ENCODE measurements at places on chromosomes 13 and 19.

GRCh38 chr13:63864171-63864902 is 2448.7 kb upstream of the PCDH20 start:
- no peak for DNase-seq

- peak; percentile 90 for DNase-seq
These were observed 5.7 kb downstream of the SHISA7 start for GRCh38 chr19:55437410-55437809.

- no peak for DNase-seq
These were observed 45.9 kb downstream of the PCDH9 start for GRCh38 chr13:67184247-67184646.

GRCh38 chr13:76556627-76557026 is 329.6 kb downstream of the KCTD12 start:
- DNase-seq = no peak

- no peak for DNase-seq
These were observed 16.0 kb upstream of the OLFM2 start for GRCh38 chr19:9952276-9952675.

GRCh38 chr13:85976242-85976641 is 177.0 kb upstream of the SLITRK6 start:
- no peak for DNase-seq

DNA sequence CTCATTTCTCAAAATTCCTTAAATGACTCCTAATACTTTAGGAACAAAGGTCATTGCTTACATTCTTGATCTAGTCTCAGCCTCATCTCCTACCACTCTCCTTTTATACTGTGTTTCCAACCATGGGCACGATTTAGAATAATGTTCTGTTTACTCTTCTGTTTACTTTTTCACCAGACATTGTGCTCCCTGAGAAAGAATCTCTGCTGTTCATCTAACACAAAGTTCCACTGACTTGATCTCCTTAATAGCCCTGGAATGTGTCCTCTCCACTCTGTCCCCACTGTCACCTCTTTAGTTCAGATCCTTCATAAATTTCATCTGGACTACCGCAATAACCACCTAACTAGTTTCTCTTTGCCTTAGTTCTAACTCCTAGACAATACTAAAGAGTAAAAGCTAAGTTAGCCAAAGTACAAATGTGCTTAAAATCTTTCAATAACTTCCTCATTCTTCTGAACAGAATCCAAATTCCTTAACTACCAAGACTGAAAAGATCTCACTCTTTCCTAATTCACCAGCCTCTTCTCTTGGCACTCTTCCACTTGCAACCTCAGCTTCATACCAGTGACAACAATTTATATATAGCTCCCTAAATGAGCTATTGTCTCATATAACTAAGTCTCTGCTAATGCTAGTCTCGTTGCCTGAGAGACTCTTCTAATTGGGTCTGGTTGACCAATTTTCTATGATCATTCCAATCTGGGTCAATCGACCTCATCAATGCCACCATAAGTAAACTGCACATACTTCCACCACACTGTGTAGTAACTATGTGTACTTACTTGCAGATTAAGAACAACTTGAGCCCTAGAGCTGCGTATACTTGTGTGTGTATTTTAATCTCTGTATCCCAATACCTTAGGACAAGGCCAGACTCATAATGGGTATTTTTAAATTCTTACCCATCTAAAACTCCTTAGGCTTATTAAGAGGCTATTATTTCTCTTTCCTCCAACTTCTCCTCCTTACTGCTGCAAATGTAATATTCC is 179.9 kb downstream of the VWA8 start:
- no peak for DNase-seq

DNA sequence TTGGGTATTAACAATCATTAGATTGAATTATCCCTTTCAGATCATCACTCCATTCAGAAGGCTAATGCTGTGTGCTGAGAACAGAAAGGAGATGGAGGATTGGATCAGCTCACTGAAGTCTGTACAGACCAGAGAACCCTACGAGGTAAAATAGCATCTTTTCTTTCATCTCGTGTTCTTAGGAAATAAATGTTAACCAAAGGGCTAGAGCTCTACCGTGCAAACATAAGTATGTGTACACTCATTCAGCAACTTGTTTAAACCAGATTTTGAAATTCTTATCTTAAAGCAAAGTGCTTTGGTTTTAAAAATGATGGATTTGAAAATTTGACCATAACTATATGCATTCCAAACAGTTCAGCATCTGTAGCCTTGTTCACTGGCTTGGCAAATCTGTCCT is 106.8 kb downstream of the DGKH start:
- no peak for DNase-seq

DNA sequence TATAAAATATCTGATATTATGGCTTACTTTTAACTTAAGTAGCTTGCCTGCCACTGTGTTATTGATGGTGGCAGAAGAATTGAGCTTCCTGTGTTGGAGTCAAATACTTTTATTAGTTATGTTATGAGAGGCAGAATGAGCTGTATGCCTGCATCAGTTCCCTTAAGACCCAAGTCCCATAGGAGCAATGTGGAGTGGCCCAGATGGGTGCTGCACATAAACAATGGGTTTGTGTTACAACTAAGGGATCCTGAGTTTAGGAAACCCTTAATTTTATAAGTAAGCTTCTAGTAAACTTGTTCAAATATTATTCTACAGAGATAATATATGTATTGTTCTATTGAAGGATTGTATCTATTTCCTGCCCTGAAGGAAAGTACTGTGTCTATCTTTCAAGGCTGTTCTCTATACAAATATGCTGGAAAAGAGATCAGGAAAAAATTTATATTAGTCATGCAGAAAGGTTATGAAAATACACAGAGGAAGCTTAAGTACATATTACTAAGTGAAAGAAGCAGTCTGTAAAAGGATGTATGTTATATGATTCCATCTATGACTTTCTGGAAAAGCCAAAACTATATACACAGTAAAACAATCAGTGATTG is 2018.0 kb upstream of the PCDH20 start:
- DNase-seq = no peak

DNA sequence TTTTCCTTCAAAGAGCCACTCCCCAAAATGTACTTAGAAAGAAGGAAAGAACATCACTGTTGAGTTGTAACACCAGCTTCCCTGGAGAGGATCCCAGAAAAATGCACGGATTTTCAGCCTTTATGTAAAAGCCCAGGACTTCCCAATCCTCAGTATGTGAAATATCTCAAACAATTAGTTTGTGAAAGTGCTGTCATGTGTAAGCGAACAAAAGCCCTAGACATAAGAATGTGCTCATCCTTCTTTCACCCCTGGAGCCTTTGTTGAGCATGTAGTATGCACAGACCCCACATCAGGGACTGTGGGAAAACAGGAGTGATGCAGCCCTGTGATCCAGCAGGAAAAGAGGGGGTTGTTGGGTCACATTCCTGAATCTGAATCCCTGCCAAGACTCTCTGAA is 441.4 kb upstream of the ZNF507 start:
- DNase-seq = peak; percentile 52

DNA sequence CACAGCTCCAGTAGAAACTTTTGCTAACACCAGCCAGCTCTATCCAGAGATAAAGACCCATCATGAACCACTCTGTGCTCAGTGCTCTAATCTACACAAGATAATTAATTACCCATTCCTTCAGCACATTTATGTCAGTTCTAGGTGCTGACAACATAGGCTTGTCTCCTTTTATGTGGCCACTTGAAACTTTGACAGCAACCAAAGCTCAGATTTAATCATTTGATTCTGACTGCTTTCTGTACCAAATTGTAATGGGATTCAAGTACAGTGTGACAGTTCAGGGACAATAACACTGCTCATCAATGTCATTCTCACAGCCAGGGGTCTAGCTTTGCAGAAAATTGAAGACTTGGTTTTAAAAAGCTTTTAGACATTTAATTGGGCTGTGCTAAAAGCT is 266.6 kb downstream of the KCTD12 start:
- DNase-seq = no peak

DNA sequence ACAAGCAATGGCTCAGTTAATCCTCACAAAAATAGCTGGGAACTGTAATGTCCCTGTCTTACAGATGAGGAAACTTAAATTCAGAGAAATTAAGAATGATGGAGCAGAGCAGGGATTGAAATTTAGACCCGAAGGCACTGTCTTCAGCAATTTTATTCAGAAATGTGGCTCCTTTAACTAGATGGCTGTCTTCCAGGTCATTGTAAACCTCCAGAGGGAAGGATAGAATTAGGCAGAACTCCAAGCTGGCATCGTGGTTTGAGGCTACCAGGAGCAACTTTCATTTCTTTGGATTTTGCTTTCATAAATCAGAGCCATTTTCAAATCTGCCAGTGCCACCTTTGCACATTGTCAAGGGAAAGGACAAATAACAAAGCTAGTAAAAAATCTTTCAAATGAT is 339.0 kb downstream of the DCT start:
- no peak for DNase-seq

GRCh38 chr13:111217641-111218040 is 102.5 kb downstream of the ARHGEF7 start:
- no peak for DNase-seq

DNA sequence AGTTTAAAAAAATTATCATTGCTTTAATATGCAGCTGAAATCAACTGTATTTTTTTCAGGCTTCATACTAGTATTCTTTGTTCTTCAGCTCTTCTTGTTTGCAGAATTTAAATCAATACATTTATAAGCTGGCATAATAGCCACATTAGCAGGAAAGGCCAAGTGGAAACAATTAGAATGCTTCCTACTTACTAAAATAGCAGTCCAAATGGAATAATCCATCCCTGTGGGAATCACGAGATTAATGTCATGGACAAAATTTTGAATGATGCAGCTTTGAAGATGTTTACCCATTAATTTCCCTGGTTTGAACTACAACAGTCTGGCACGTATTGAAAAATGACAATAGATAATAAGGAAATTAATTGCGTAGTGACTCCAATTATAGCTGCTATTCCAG is 2650.8 kb downstream of the PCDH9 start:
- no peak for DNase-seq

DNA sequence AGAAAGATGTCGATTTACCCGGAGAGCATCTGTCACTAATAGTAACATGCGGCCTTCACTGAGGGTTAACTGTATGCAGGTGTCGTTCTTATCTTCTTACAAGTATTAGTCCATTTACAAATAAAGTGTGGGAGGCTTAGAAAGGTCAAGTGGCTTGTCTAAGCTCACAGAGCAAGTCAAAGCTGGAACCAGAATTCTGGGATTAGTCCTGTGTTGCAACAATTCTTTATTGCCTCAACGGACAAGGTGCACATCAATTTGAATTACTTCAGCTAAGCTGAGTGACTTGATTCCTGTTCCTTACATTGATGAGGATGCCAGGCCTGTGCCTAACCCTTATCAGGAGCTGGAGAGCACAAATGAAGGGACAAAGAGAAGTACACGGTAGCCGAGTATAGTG is 1193.6 kb downstream of the UQCRFS1 start:
- no peak for DNase-seq

- DNase-seq = no peak
These were observed 17.7 kb upstream of the PLAUR start for GRCh38 chr19:43687660-43687997.

DNA sequence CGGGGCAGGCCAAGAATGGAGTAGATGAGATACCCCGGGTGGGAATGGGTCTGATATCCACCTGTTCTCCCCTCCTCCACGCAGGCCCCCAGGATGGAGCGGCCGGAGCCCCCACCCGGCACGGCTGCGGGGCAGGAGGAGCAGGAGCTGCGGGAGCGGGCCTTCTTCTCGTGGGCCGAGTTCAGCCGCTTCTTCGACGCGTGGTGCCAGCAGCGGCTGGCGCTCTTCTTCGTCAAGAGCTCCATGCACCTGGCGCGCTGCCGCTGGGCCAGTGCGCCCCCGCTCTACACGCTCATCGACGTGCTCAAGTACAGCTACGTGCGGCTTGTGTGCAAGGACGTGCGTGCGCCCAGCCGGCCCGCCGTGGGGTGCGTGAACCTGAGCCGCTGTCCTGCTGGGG is 1.2 kb downstream of the ZSWIM9 start:
- DNase-seq = no peak

GRCh38 chr19:16315825-16316505 is 8.7 kb upstream of the KLF2 start:
- DNase-seq = no peak

- no peak for DNase-seq
These were observed 307.7 kb downstream of the PCDH9 start for GRCh38 chr13:66922444-66922843.

DNA sequence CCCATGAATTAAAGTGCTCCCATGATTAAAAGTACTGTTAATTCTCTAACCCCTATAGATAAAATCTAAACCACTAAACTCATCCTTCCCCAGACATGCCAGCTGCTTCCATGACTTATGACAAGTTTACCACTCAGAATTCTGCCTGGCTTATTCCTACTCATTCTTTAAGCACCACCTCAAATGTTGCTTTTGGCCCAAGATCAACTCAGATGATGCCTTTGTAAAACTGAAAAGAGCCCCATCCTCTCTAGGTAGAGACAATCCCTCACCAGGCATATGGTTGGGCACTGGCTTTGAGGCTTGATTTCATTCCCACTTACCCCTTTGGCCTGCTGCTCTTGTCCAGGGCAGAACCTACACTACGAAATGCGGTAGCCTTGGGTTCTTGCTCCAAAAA is 250.0 kb downstream of the DNAJC15 start:
- no peak for DNase-seq
